Activated naive CD4-positive, alpha-beta T cell treated with anti-CD3 and anti-CD28 coated beads for 36 hours (primary cell): ENCODE measurements at places on chromosomes 11 and 22. TPM values are rescaled to one million over a fixed set of nuclear protein-coding genes. Genes with fewer than 3 reads are reported as not detected.

GRCh38 chr22:47195156-47195483 is 432.7 kb downstream of the TBC1D22A start:
- no peak overlapping the region for H3K4me3 ChIP-seq
- no peak for DNase-seq
- H3K27me3 ChIP-seq, result no peaks in the 10 kb centered on the region
- no peaks in the 10 kb centered on the region for H3K4me1 ChIP-seq
- H3K36me3 ChIP-seq, result no peaks in the 10 kb centered on the region

DNA sequence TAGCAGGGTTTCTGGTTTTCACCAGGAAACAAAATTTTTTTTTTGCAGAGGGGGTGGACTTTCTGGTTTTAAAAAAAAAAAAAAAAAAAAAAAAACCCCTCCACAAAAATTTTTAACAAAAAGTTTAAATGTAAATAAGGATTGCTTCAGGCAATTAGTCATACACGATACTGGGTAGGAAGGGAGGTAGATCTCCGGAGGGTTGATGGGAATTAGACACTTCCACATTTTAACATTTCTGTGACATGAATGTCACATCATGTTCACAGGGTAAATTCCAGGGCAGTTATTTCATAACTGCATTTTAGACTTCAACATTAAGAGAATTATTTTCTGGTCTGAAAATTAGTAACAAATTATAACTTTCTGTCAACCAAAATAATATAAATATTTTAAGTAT is 15.9 kb downstream of the NUP98 start:
- no peaks in the 10 kb centered on the region for H3K27me3 ChIP-seq
- peaks cover 45% of the 10 kb centered on the region for H3K4me1 ChIP-seq
- no peak overlapping the region for H3K4me3 ChIP-seq
- peaks cover 39% of the 10 kb centered on the region for H3K36me3 ChIP-seq
- no peak for DNase-seq

GRCh38 chr11:62075438-62075837 is 48.4 kb upstream of the INCENP start:
- no peak overlapping the region for H3K4me3 ChIP-seq
- H3K4me1 ChIP-seq, result no peaks in the 10 kb centered on the region
- no peaks in the 10 kb centered on the region for H3K27me3 ChIP-seq
- no peak overlapping the region for H3K27ac ChIP-seq
- H3K36me3 ChIP-seq, result no peaks in the 10 kb centered on the region
- DNase-seq, result no peak

DNA sequence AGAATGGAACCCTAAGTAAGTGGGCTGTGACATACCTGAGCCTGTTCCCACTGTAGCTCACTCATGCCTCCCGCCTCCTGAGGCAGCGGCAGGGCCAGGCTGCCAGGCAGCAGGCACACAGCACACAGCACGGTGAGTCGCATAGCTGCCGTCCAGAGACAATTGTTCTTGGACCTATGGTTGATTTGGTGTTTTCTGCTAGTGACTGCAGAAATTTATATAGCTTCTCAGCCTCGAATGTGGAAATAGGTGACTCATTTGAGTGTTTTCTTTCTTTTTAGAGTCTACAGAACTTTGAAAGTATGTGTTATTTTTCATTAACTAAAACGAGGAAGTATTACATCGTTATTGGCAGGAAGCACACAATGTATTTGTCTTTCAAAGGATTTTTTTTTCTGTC is at the start of gene MMP7:
MMP7 (minus strand) TSS at position 190 of the 400 bp plus-strand sequence; CDS start at position 143, 47 bp downstream.
- H3K4me3 ChIP-seq, result peak within 1 kb of the TSS; percentile 3
- H3K36me3 ChIP-seq, result no peaks in the 10 kb centered on the region
- H3K4me1 ChIP-seq, result peaks cover 7% of the 10 kb centered on the region
- no peak within 1 kb of the TSS for H3K27ac ChIP-seq

DNA sequence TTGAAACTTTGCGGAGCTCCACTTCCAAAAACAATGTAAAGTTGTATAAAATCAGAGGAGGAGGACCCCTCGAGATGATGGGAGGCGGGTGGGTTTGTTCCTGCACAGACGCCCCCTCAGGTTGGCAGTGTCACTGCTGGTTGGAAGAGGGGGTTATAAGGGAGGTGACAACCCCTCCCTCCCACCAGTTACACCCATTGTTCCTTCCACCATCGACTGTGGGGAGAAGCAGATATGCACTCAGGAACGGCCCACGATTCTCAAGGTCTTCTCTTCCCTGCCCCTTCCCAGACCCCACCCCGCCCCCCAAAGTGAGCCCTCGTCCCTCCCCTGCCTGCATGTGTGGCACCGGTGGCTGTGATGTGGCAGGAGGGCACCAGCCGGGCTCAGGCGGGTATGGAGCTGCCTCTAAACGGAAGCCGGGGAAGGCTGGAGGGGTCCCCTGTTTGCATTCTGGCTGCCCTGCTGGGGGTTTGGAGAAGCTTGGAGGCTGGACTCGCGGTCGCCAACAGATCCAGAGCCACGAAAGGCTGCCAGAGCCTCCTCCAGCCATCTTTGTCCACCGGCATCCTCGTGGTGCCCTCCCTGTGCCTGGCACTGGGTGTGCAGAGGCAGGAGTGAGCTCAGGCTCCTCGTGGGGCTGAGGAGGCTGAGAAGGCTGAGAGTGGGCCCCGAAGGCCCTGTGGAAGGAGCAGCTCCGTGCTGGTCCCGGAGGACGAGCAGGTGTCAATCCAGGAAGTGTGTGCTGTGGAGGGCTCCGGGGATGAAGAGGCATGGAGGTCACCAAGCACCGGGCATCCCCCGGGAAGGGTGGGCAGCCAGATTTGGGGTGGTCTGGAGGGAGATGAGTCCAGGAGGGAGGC is 778 bp downstream of the KDELR3 start:
- peak overlapping the region; percentile 52 for H3K4me3 ChIP-seq
- peaks cover 8% of the 10 kb centered on the region for H3K4me1 ChIP-seq
- peaks cover 39% of the 10 kb centered on the region for H3K27me3 ChIP-seq
- DNase-seq, result no peak
- H3K27ac ChIP-seq, result no peak overlapping the region
- no peaks in the 10 kb centered on the region for H3K36me3 ChIP-seq

DNA sequence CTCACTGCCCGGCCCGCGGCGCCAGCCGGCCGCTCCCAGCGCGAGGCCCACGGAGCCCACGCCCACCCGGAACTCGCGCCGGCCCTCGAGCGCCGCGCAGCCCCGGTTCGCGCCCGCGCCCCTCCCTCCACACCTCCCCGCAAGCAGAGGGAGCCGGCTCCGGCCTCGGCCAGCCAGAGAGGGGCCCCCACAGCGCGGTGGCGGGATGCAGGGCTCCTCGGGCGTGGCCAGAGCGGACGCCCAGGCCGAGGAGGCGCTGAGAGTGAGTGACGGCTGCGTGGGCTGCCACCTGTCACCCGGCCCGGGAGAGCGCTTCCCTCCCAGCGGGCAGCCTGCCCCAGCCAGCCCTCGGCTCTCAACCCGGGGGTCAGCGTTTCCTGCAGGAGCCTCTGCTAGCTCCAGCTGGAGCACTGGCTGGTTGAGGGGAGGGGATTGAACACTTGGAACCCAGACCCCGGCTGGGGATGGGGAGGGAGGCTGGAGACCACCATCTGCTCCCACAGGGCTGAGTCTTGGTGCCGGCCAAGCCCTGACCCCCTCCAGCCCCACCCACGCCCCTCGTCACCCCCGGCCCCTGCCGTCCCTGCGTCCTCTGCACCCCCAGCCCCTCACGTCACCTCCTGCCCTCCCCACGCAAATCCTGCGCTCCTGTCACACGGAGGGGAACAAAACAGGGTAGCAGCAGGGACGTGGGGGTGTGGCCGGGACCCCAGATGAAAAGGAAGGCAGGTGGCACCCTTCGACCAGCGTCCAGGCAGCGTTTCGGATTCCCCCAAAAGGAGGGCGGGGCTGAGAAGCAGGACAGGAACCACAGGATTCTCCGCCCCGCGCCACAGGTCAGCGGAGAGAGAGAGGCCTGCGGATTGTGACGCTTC is 157.0 kb downstream of the BRD1 start:
- no peak overlapping the region for H3K27ac ChIP-seq
- H3K4me1 ChIP-seq, result peaks cover 19% of the 10 kb centered on the region
- peak; percentile 22 for DNase-seq
- H3K4me3 ChIP-seq, result peak overlapping the region; percentile 33
- H3K36me3 ChIP-seq, result no peaks in the 10 kb centered on the region
- H3K27me3 ChIP-seq, result peaks cover 25% of the 10 kb centered on the region

GRCh38 chr22:35514366-35514765 is 26.3 kb upstream of the RASD2 start:
- DNase-seq, result no peak
- no peaks in the 10 kb centered on the region for H3K4me1 ChIP-seq
- no peaks in the 10 kb centered on the region for H3K36me3 ChIP-seq
- H3K27ac ChIP-seq, result no peak overlapping the region
- H3K4me3 ChIP-seq, result no peak overlapping the region

GRCh38 chr11:19995145-19995544 is 165.1 kb downstream of the DBX1 start:
- no peak for DNase-seq
- H3K36me3 ChIP-seq, result no peaks in the 10 kb centered on the region
- no peak overlapping the region for H3K27ac ChIP-seq
- no peaks in the 10 kb centered on the region for H3K4me1 ChIP-seq
- peaks cover 4% of the 10 kb centered on the region for H3K27me3 ChIP-seq

DNA sequence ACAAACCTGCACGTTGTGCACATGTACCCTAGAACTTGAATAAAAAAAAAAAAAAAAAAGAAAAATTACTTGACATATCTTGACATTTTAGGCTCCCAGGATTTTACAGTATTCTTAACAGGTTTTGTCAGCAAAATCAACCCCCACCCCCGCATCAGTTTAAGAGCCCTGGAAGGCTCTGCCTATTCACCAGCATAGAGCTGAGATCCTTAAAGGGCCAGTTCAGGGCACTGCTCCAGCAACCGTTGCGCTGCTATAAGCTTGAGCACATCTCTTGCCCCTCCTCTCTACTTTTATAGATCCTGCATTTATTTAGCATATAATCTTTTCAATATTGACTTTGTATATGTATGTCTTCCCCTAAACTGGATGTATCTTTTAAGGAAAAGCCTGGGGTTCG is 697 bp upstream of the PAFAH1B2 start:
- peaks cover 11% of the 10 kb centered on the region for H3K36me3 ChIP-seq
- peak overlapping the region; percentile 95 for H3K4me3 ChIP-seq
- peaks cover 35% of the 10 kb centered on the region for H3K4me1 ChIP-seq

DNA sequence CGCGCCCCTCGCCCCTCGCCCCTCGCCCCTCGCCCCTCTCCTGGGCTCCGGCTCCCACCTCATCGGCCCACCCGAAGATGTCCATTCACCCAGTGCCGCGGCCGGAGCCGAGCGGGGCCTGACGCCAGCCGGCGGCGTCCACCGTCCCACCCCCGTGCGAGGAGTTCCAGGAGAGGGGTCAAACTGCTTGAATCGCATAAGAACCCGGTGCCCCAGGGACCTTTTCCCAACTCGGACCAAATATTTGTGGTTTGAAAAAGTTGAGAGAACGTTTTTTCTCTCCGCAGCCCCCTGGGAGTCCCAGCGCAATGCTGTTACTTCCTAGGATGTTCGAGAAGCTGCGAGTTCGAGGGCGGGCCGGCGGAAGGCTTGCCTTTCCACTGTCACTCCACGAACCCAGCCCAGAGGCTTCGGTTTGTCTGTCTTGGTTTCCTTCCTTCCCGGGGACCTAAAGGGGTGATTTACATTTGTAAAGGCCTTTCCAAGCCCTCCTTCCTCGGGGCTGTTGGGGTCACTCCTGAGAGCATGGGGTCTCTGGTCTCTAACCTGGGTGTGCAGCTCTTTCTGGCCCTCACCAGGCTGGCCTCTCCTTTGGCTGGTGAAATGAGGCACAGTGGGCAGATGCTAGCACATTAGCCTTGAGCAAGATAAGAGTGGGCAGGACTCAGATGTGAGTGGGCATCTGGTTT is 38.0 kb downstream of the ETS1 start:
- H3K27ac ChIP-seq, result peak overlapping the region; percentile 93
- H3K4me1 ChIP-seq, result peaks cover 89% of the 10 kb centered on the region
- no peak for DNase-seq
- no peaks in the 10 kb centered on the region for H3K27me3 ChIP-seq
- H3K36me3 ChIP-seq, result no peaks in the 10 kb centered on the region

- no peak overlapping the region for H3K4me3 ChIP-seq
- H3K36me3 ChIP-seq, result peaks cover 12% of the 10 kb centered on the region
- peaks cover 16% of the 10 kb centered on the region for H3K4me1 ChIP-seq
- H3K27me3 ChIP-seq, result no peaks in the 10 kb centered on the region
- DNase-seq, result no peak
Measured at GRCh38 chr11:64222651-64223000, 3.4 kb downstream of the TRPT1 start.

DNA sequence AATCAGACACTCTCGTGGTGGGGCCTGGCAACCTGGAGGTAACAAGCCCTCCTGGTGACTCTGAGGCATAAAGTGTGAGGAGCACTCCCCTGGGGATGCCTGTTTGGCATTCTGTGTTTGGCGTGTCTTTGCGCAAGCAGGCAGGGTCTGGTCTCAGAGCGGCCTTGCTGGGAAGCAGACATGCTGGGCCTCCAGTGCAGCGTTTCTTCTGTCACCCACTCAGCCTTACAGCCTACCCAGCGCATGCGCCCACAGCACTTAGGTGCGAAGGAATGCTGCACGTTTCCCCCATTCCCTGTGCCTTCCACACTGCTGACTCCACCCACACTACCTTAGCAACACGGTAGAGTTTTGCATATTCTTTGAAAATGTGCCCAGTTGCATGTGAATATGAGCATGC is 7.4 kb upstream of the CXCR5 start:
- H3K36me3 ChIP-seq, result no peaks in the 10 kb centered on the region
- H3K27me3 ChIP-seq, result no peaks in the 10 kb centered on the region
- H3K27ac ChIP-seq, result peak overlapping the region; percentile 99
- peak overlapping the region; percentile 53 for H3K4me3 ChIP-seq
- peak; percentile 43 for DNase-seq

GRCh38 chr11:120738516-120739046 is 227.0 kb downstream of the GRIK4 start:
- no peaks in the 10 kb centered on the region for H3K36me3 ChIP-seq
- H3K4me1 ChIP-seq, result no peaks in the 10 kb centered on the region
- no peak for DNase-seq
- no peak overlapping the region for H3K27ac ChIP-seq
- H3K4me3 ChIP-seq, result no peak overlapping the region
- H3K27me3 ChIP-seq, result peaks cover 3% of the 10 kb centered on the region

DNA sequence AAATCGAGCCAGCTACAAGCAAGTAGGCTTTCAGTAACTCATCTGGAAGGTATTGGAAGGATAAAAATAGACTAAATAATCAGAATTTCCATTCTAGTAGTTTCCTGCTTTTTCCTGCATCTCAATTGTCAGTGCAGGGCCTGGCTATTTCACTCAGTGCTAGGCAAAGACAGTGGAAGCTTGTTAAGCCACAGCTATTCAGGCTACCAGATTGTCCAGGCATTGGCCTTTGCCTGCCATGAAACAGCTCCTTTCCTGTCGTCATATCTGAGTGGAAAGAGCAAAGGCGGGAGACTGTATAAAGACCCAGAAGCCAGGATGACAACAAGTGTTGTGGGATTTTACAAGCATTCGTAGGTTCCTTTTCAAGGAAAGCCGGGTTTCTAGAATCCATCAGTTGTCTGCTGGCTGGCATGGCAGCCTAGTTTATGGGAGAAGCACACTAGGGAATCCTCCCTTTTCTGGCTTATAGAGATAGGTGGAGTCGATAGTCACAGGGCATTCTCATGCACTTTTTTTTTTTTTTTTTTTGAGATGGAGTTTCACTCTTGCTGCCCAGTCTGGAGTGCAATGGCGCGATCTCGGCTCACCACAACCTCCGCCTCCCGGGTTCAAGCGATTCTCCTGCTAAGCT is 2.0 kb upstream of the TNRC6B start:
- H3K4me3 ChIP-seq, result no peak overlapping the region
- no peak for DNase-seq
- peak overlapping the region; percentile 97 for H3K27ac ChIP-seq
- H3K4me1 ChIP-seq, result peaks cover 52% of the 10 kb centered on the region

APOBEC3C gene
- total RNA-seq, result 71.5 TPM

OR52E8 gene
- not detected for total RNA-seq

PTGDR2 gene
- 0.17 TPM for total RNA-seq

NLRP14 gene
- total RNA-seq, result not detected

LARGE2 gene
- 0.48 TPM for total RNA-seq

CATSPER1 gene
- not detected for total RNA-seq

KIAA0930 gene
- 16.6 TPM for total RNA-seq

OR5AL1 gene
- total RNA-seq, result not detected

TRIM48 gene
- total RNA-seq, result not detected
